ENCODE measurements at places on chromosomes 7 and 10. TPM values are rescaled to one million over a fixed set of nuclear protein-coding genes. Genes with fewer than 3 reads are reported as not detected.

The PRSS1 gene
- total RNA-seq: not detected

The GIMAP6 gene
- total RNA-seq: not detected

The HOXA6 gene
- 11.1 TPM for total RNA-seq

The BEND7 gene
- 16.8 TPM for total RNA-seq

The OR2A1 gene
- total RNA-seq: 0.13 TPM

The RET gene
- 0.65 TPM for total RNA-seq

The PUS7 gene
- 19.7 TPM for total RNA-seq
